Ascending aorta (tissue), 2 donors: ENCODE measurements at places on chromosomes 2 and 18. TPM values are rescaled to one million over a fixed set of nuclear protein-coding genes. Genes with fewer than 3 reads are reported as not detected.
A peak's percentile ranks its signal among the peaks of the same experiment; 100 is the strongest.

Gene GCA
- total RNA-seq: 45.1 TPM

DNA sequence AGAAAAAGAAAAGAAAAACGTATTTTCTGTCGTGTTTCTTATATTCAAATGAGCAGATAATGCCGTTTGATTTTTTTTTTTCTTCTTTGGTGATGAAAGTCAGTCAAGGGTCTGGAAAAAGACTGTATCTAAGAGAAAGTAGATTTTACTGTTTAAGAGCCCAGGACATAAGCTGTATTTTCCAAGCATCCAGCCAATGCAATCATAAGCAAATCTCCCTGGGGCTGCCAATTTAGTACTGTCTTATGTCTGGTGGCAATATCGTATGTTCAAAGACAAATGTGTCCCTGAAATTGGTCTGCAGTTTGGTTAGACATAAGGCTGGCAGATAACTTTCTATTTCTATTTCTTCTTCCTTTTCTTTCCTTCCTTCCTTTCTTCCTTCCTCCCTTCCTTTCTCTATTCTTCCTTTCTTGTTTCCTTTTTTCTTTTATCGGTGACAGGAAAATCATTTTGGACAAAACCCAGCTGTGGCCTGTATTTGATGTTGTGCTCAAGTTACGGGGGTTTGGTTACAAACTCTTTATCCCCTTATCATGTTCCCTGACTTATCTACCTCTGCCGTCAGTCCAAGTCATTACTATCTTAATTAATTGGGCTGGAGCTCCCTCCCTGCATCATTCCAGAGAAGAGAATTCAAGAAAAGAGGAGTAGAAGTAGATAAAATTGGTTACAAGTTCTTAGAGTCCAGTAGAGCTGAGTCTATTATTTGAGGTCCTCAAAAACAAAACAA lies 683.4 kb upstream of the FSHR start:
- no peak for DNase-seq
- no peaks in the 10 kb centered on the region for H3K36me3 ChIP-seq
- no peaks in the 10 kb centered on the region for H3K27me3 ChIP-seq
- no peak overlapping the region for H3K4me3 ChIP-seq
- no peak overlapping the region for H3K27ac ChIP-seq

- H3K4me3 ChIP-seq: no peak overlapping the region
Observed at GRCh38 chr18:36086186-36086585, 18.8 kb upstream of the RPRD1A start.

DNA sequence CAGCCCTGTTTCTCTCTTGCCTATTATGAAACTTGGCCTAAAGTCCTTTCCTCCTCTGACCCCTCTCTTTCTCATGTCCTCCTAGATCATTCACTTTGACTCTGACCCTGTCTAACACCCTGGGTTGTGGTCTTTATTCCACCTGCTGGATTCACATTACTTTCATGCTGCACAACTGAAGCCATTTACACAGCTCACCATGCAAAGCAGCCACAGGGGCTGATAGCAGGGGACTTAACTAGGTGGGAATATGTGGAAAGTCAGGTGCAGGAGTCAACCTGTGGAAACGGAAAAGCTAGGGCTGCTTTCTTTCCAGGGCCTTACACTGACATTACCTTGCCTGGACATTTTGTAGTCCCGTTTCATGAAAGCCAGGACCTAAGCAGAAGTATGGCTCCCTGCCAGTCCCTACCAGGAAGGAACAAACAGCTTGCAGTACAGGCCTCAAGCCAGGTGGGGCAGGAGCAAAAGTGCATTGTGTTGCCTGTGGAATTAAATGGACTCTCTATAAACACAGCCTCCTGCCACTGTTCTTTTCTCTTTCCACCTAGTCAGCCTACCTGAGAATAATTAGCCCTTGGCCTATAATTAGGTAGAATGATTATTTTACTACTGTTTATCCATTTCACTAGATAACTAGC lies 11.8 kb downstream of the MAPRE3 start:
- no peaks in the 10 kb centered on the region for H3K36me3 ChIP-seq
- peak; percentile 75 for DNase-seq
- H3K27ac ChIP-seq: no peak overlapping the region

- H3K36me3 ChIP-seq: no peaks in the 10 kb centered on the region
- peaks cover 16% of the 10 kb centered on the region for H3K4me1 ChIP-seq
- no peak for DNase-seq
- H3K27me3 ChIP-seq: no peaks in the 10 kb centered on the region
- peak overlapping the region; percentile 4 for H3K4me3 ChIP-seq
Observed at GRCh38 chr2:120596191-120596811, 139.4 kb upstream of the GLI2 start.

DNA sequence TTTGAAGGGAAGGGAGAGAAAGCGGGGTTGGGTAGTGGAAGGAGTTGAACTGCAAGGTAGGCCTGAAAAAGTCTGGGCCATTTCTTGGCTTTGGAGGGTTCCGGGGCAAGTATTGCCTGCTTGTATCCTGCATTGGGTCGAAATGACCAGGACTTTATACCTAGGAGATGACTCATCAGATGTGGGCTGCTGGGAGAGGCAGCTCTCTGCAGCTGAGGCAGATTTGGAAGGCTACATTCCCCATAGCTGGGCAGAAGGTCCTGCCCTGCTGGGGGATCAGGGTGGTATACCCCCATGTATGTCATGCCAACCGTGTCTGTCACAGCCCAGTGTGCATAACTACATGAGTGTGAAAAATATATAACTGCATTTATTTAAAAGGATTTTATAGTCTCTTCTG lies 171.8 kb upstream of the SPRED2 start:
- peaks cover 44% of the 10 kb centered on the region for H3K4me1 ChIP-seq
- no peaks in the 10 kb centered on the region for H3K27me3 ChIP-seq
- peak overlapping the region; percentile 76 for H3K27ac ChIP-seq
